Small intestine (tissue), 16 donors: ENCODE measurements at places on chromosomes 5 and 9.

- no peak overlapping the region for H3K27ac ChIP-seq
- no peaks in the 10 kb centered on the region for H3K36me3 ChIP-seq
- no peaks in the 10 kb centered on the region for H3K4me1 ChIP-seq
- H3K4me3 ChIP-seq, result no peak overlapping the region
Measured at GRCh38 chr9:36597412-36598178, 24.9 kb downstream of the MELK start.

- no peak overlapping the region for H3K27ac ChIP-seq
- DNase-seq, result no peak
- H3K27me3 ChIP-seq, result no peaks in the 10 kb centered on the region
- H3K4me3 ChIP-seq, result no peak overlapping the region
- no peaks in the 10 kb centered on the region for H3K4me1 ChIP-seq
- H3K36me3 ChIP-seq, result no peaks in the 10 kb centered on the region
Measured at GRCh38 chr9:82498541-82499317, 510.2 kb downstream of the SPATA31D1 start.

DNA sequence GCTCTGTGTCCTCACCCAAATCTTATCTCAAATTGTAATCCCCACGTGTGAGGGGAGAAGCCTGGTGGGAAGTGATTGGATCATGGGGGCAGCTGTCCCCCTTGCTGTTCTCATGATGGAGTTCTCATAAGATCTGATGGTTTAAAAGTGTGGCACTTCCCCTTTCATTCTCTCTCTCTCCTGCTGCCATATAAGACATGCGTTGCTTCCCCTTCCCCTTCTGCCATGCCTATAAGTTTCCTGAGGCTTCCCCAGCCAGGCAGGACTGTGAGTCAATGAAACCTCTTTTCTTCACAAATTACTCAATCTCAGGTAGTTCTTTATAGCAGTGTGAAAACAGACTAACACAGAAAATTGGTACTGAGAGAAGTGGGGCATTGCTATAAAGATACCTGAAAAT is 107.7 kb downstream of the DMAC1 start:
- no peak overlapping the region for H3K27ac ChIP-seq
- no peaks in the 10 kb centered on the region for H3K27me3 ChIP-seq
- H3K4me1 ChIP-seq, result no peaks in the 10 kb centered on the region
- H3K4me3 ChIP-seq, result no peak overlapping the region
- H3K36me3 ChIP-seq, result no peaks in the 10 kb centered on the region

GRCh38 chr9:131675437-131676022 is 64.3 kb downstream of the RAPGEF1 start:
- H3K36me3 ChIP-seq, result peaks cover 25% of the 10 kb centered on the region
- peak overlapping the region; percentile 65 for H3K27ac ChIP-seq
- peaks cover 24% of the 10 kb centered on the region for H3K4me1 ChIP-seq
- no peak overlapping the region for H3K4me3 ChIP-seq
- DNase-seq, result no peak

DNA sequence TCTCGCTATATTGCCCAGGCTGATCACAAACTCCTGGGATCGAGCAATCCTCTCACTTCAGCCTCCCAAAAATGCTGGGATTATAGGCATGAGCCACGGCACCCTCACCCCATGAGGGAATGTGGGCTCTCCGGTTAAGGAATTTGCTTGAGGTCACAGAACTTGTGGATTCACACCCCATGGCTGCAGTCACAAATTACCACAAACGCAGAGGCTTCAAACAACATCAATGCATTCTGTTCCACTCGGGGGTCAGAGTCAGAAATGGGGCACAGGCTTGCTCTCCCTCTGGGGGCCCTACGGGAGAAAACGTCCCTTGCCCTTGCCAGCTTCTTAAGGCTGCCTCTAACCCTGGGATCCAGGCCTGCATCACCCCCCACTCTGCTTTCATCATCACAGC is 12.2 kb upstream of the SPINK4 start:
- H3K4me1 ChIP-seq, result no peaks in the 10 kb centered on the region
- no peak overlapping the region for H3K27ac ChIP-seq
- no peak overlapping the region for H3K4me3 ChIP-seq
- DNase-seq, result no peak

GRCh38 chr5:107853696-107854095 is 183.0 kb upstream of the EFNA5 start:
- H3K27ac ChIP-seq, result no peak overlapping the region
- no peaks in the 10 kb centered on the region for H3K4me1 ChIP-seq
- H3K4me3 ChIP-seq, result no peak overlapping the region
- H3K36me3 ChIP-seq, result no peaks in the 10 kb centered on the region
- no peaks in the 10 kb centered on the region for H3K27me3 ChIP-seq

GRCh38 chr5:41094871-41095270 is 23.7 kb upstream of the MROH2B start:
- no peak for DNase-seq
- no peaks in the 10 kb centered on the region for H3K27me3 ChIP-seq
- no peaks in the 10 kb centered on the region for H3K4me1 ChIP-seq
- no peak overlapping the region for H3K4me3 ChIP-seq
- H3K36me3 ChIP-seq, result no peaks in the 10 kb centered on the region

DNA sequence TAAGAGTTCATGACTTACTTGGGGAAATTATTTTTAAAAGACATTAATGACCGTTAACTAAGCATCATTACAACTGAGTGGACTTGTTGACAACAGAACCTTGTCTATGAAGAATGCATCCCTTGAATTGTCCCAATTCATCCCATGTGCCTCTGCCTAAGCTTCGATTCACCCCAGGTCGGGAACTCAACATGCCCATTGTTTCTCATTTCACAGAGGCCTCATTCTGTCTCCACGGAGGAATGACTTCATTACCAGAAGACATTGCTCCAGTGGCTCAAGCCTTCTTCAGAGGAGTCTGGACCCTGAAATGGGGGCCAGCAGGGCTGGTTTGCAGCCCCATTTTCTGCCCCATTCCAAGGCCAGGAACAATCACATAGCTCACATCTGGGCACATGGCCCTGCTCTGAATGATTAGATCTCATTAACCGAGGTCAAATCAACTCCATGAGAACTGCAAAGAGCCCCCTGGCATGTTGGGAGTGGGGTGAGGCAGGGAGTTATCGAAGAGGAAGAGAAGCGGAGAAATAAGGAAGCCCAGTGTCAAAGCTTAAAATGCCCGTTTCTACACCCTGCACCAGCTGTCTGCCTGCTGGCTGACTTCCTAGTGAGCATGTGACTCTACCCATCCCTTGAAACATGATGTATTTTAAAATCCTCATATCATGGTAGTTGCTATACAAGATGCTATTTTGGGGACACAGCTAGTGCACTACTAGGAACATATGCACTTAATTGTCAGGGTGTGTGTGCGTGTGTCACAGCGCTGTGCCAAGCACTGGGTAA is 137.3 kb downstream of the LHFPL2 start:
- no peaks in the 10 kb centered on the region for H3K36me3 ChIP-seq
- H3K27me3 ChIP-seq, result no peaks in the 10 kb centered on the region
- H3K4me1 ChIP-seq, result no peaks in the 10 kb centered on the region
- DNase-seq, result no peak
- H3K27ac ChIP-seq, result no peak overlapping the region
- no peak overlapping the region for H3K4me3 ChIP-seq

GRCh38 chr5:122507581-122507980 is 195.5 kb downstream of the SNCAIP start:
- no peaks in the 10 kb centered on the region for H3K36me3 ChIP-seq
- H3K27ac ChIP-seq, result no peak overlapping the region
- H3K4me3 ChIP-seq, result no peak overlapping the region

GRCh38 chr9:127968700-127969383 is 11.9 kb downstream of the EEIG1 start:
- no peak overlapping the region for H3K4me3 ChIP-seq
- no peaks in the 10 kb centered on the region for H3K27me3 ChIP-seq
- H3K4me1 ChIP-seq, result peaks cover 92% of the 10 kb centered on the region
- peaks cover 82% of the 10 kb centered on the region for H3K36me3 ChIP-seq

DNA sequence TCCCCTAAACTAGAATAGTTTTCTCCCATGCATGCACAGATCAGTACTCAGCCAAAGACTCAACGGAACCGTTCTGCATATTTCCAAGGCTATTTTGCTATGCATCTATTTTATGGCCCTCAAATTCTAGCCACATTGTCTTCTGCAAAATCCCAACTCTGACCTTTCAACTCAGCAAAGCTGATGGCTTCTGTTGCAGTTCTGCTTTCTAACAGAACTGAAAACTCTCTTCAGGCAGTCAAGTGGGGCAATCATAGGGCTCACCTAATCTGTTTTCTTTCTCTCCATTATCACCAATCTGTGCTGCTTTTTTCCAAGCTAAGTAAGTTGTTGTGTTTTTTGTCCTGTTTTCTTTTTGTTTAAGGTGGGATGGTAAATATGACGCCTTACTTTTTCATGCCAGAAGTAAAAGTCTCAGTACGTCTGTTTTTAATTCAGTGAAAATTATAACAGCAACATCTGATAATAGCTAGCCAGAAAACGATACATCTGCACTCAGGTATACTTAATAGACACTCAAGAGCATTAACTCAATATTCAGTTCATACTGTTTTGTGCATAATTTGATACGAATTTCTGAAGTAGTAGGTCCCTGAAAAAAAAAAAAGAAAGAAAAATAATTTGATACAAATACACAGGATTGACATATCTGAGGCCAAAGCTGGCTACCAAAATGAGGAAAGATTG is 454.3 kb downstream of the TLE1 start:
- H3K27me3 ChIP-seq, result no peaks in the 10 kb centered on the region
- no peaks in the 10 kb centered on the region for H3K4me1 ChIP-seq
- H3K36me3 ChIP-seq, result no peaks in the 10 kb centered on the region
- DNase-seq, result no peak
- no peak overlapping the region for H3K4me3 ChIP-seq

DNA sequence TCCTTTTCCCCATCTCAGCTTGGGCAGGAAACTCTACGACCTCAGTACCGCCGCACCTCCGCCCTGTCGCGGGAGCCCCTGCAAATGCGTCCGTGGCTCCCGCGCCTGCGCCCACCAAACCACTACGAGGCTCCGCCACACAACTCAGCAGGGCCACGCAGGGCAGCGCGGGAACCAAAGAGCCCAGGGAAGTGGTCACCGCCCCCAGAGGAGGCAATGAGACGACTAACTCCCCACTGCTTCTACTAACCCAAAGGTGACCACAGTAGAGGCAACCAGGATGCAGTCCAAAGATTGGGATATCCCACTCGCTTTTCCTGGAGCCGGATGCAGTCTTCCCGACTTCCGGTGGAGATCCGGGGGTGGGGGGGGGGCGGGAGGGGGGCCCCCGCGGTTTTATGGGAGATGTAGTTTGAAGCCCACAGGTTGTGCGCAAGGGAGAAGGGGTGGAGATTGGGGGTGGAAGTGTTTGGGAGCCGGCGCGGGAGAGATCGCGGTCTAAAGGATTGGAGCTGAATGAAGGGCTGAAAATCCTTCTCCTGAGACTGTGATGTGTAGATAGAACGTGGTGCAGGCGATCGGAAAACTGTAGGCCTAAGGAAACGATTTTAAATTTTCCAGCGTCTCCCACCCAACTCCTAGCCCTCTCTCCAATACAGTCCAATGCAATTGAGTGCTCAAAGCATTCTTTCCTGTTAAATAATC is at the start of gene NUDT12:
TSS of gene NUDT12 (minus strand) at position 337 of the 705 bp plus-strand sequence. CDS start 2,541 bp downstream, outside the sequence.
- no peaks in the 10 kb centered on the region for H3K27me3 ChIP-seq
- H3K4me1 ChIP-seq, result no peaks in the 10 kb centered on the region

DNA sequence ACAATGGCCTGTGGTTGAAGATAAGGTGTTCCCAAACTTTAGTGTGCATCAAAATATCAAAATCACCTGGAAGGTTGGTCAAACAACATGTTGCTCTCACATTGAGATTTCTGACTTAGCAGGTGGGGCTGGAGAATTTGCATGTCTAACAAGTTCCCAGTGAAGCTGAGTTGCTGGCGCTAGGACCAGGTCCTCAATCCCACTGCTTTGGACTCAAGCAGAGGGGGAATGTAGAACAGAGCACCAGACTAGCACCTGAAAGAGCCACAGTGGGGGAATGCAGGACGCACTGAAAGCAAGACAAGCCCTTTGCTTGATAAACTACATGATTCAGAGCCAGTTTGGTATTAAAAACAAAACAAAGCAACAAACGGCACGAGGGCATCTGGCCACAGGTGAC is 458.1 kb downstream of the MTRR start:
- H3K36me3 ChIP-seq, result no peaks in the 10 kb centered on the region
- H3K4me1 ChIP-seq, result no peaks in the 10 kb centered on the region
- H3K27me3 ChIP-seq, result no peaks in the 10 kb centered on the region
- DNase-seq, result no peak
- H3K4me3 ChIP-seq, result no peak overlapping the region

GRCh38 chr5:1312993-1313833 is 18.3 kb upstream of the TERT start:
- no peaks in the 10 kb centered on the region for H3K27me3 ChIP-seq
- peaks cover 10% of the 10 kb centered on the region for H3K36me3 ChIP-seq
- peaks cover 20% of the 10 kb centered on the region for H3K4me1 ChIP-seq

- H3K4me1 ChIP-seq, result no peaks in the 10 kb centered on the region
- DNase-seq, result no peak
- no peaks in the 10 kb centered on the region for H3K27me3 ChIP-seq
- no peak overlapping the region for H3K4me3 ChIP-seq
Measured at GRCh38 chr5:28253431-28253830, 1215.0 kb upstream of the CDH9 start.

GRCh38 chr5:173715607-173716006 is 99.2 kb upstream of the BOD1 start:
- no peak for DNase-seq
- H3K36me3 ChIP-seq, result no peaks in the 10 kb centered on the region
- no peak overlapping the region for H3K27ac ChIP-seq

DNA sequence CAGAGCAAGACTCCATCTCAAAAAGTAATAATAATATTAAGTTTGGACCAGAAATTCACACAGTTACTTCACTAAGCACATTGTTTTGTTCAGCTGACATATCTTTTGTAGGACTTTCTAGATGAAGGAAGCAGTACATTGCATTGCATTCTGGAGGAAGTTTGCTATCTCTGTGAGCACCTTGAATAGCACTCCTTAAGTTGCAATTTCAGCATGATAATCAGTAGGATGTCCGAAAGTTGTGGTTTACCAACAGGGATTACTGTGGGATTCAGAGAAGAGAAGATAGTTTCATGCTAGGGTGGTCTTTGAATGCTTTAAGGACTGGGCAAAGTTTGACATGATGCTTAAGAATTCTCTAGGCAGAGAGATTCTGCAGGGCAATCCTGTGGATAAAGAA is 18.4 kb upstream of the TTC23L start:
- no peaks in the 10 kb centered on the region for H3K36me3 ChIP-seq
- no peaks in the 10 kb centered on the region for H3K4me1 ChIP-seq
- H3K27ac ChIP-seq, result no peak overlapping the region
- H3K4me3 ChIP-seq, result no peak overlapping the region

DNA sequence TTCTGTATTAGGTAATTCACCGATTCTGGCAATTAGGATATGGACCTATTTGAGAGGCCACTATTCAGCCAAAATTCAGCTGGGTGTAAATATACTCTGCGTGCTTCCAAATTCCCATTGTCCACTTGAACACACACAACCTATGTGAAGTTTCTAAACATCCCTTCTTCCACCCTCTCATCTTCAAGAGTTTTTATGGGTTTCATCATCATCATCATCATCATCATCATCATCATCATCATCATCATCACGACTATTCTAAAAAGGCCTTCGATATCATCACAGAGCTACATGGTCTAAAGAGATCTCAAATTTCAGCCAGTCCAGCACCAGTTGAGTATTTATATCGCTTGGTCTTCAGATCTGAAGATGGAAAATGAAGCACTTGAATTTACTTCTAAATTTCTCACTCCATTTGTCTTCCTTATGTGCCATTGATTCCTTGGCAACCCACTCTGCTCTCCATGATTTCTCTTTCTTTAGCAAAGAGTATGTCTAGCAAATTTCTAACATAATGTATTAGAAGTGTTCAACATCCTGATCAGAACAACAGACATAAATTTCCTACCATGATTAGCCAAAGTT is 49.2 kb upstream of the HMHB1 start:
- H3K36me3 ChIP-seq, result no peaks in the 10 kb centered on the region
- H3K4me1 ChIP-seq, result no peaks in the 10 kb centered on the region
- no peak overlapping the region for H3K27ac ChIP-seq
- H3K4me3 ChIP-seq, result no peak overlapping the region

- H3K4me3 ChIP-seq, result no peak overlapping the region
- H3K27me3 ChIP-seq, result no peaks in the 10 kb centered on the region
- DNase-seq, result no peak
- H3K4me1 ChIP-seq, result peaks cover 3% of the 10 kb centered on the region
Measured at GRCh38 chr9:112551641-112552040, 65.0 kb downstream of the KIAA1958 start.
